Skin of body (tissue), 3 donors: ENCODE measurements at places on chromosomes 3 and 15.

DNA sequence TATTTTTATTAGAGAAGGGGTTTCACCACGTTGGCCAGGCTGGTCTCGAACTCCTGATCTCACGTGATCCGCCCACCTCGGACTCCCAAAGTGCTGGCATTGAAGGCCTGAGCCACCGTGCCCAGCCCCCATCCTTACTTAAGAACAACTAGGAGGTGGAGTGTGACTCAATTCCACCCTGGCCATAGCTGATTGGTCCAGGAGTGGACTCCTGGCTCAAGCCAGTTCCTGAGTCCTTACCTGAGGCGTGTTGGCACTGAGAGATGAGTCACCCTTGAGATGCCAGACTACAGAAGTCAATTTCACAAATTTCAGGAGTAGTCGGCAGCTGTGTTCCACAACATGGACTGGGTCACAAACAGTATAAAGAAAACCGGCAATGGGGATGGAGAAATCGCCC, 124.2 kb downstream of the SHQ1 start:
- DNase-seq, result no peak

DNA sequence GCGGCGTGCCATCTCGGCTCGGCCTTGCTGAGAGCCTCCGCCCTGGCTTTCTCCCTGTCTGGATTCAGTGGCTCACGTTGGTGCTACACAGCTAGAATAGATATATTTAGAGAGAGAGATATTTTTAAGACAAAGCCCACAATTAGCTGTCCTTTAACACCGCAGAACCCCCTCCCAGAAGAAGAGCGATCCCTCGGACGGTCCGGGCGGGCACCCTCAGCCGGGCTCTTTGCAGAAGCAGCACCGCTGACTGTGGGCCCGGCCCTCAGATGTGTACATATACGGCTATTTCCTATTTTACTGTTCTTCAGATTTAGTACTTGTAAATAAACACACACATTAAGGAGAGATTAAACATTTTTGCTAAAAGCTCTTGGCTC, 54.1 kb downstream of the PLXNA1 start:
- DNase-seq, result no peak

DNA sequence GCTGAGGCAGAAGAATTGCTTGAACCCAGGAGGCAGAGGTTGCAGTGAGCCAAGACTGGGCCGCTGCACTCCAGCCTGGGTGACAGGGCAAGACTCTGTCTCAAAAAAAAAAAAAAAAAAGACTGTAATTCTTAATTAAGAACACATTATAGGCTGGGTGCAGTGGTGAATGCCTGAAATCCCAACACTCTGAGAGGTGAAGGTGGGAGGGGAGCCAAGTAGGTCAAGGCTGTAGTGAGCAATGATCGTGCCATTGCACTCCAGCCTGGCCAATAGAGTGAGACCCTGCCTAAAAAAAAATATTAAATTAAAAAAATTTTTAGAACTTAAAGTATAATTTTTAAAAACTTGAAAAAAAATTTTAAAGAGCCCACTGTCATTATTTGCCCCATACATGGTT, 13.4 kb upstream of the ARPIN start:
- DNase-seq, result no peak

- DNase-seq, result no peak
Measured at GRCh38 chr3:88707837-88708236, 399.6 kb upstream of the EPHA3 start.

- DNase-seq, result no peak
Measured at GRCh38 chr3:120550546-120550945, 45.6 kb upstream of the NDUFB4 start.

GRCh38 chr3:77562089-77562488, 522.2 kb downstream of the ROBO2 start:
- DNase-seq, result no peak

DNA sequence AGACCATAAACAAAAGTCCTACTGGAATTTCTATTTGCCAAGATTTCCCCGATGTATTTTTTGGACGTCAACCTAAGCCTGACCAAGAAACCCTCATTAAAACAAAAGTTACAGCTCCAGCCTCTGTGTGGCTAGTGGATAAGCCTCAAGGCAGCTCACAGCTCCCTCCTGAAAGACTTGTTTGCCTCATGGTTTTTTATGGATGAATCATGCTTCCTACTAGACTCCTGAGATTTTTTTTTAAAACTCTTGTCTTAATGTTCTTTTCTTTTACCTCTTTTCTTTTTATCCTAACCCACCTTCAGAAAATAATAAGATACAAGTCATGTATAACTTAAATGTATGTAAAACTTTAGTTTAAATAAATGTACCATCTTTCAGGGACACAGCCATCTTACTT, 52.4 kb downstream of the SUCNR1 start:
- no peak for DNase-seq

DNA sequence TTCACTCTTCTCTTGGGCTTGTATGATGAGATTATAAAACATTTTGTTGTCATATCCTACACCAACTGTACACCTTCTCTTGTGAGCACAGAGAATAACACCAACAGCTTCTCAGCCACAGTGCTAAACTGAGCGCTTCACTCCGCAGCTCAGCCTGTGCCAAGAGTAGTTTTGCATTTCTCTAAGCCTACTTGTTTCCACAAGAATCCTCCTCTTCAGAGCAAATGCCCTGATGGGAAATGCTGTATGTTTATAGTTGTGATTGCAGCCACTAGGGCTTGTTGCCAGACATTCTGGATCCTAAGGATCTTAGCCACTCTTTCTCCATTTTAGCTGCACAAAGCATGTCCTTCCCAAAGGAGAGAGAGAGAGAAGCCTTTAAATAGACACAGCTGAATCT, 138.8 kb upstream of the PLXND1 start:
- peak; percentile 27 for DNase-seq

DNA sequence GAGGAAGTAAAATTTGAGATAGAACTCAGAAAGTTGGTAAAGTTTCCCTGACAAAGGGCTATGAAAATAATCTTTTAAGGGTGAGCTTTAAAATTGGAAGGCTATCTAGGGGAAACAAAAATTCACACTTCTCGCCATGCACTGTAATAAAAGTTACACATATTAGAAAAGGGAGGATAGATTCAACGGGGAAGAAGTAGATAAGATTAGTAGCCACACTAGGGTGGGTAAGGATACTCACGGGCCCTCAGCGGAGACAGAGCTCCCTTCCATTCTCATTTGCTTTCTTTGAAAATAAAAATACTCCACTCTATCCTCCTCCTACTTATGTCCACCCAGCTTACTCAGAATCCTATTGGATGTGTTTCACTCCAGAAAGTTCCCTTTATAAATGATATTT, 691.3 kb upstream of the NR2F2 start:
- no peak for DNase-seq

DNA sequence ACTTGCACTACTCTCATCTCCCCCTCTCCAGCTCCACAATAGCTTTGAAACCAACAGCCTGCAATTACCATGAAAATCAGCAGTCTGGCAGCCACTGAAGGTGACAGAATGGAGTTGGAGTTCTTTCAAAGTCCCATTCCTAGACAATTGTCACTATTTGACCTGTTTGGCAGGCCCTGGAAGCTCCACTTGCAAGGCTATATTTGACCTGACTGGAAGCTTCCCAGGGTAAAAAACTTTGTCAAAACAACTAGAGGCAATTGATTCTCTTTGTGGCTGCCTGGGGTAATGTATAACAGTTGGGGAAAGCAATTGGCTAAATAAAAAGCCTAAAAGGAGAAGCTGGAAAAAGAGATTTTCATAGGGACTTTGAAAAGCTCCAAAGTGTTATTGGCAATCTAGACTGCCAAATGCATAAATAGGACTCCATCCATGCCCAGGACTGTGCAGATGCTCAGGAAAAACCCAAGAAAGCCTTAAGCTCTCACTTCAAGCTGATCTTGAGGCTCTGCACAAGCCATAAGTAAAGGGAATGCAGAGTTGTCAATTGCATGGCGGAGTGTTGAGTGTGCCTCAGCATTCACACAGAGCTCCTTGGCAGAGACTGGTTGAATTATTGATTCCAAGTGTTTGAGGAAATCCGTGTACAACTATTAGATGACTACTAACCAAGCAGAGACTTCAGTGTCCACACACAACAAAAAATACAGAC, 18.3 kb downstream of the GREM1 start:
- DNase-seq, result no peak

DNA sequence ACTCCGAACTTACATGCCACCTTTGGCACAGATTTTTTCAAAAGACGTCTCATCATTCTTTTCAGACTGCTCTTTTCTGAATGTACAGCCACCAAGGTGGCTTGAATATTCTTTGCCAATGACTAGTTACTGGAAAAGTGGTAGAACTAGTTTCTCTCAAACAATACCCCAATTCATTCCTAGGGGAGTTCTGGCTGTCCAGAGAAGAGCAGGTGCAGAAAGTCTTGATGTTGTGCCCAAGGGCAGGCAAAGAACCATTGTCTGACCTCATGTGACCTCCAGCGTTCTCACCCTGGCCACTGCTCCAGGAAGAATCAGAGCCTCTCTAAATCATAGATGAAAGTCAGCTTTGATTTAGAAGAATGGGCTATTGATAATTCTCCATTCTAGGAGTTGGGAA, 5.5 kb downstream of the LMOD3 start:
- DNase-seq, result no peak

DNA sequence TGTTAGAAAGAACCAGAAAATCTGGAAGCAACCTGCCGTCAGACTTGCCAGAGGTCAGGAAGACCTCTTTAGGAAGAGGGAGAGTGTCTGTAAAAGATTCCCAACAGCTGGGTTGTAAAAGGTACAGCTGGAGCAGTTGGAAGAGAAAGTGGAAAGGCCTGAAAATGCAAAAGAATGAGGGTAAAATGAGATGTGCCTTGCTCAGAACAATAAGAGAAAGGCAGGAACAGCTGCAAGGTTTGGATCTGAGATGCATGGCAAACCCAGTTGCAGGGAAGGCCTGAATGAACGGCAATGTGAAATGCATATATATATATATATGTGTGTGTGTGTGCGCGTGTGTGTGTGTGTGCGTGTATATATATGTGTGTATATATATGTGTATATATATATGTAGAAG, 88.1 kb downstream of the ZIC1 start:
- no peak for DNase-seq

DNA sequence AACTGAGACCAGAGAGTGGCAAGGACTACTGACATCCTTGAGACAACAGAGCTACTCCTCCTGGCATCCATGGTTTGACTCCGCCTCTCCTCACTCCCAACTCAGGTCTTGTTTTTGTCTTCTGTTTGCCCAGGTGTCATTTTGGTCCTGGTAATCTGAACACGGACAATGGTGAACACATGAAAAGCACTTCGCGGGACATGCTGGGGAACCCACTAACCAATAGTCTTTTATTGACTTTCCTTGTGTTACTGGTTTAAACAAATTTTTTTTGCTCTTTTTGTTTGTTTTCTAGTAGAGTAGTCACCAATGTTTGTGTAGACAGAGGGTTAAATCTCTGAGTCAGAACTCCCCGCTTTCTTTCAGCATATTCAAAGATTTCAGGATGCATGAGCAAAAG, 38.4 kb downstream of the LARP6 start:
- no peak for DNase-seq

- DNase-seq, result no peak
Measured at GRCh38 chr3:52488746-52489145, 6.4 kb upstream of the STAB1 start.
